ENCODE measurements at places on chromosomes 7 and 10.

GRCh38 chr10:128068398-128069285, 57.6 kb downstream of the MKI67 start:
- no peak for DNase-seq

GRCh38 chr7:134645935-134646334, 718 bp upstream of the BPGM start:
- no peak for DNase-seq

DNA sequence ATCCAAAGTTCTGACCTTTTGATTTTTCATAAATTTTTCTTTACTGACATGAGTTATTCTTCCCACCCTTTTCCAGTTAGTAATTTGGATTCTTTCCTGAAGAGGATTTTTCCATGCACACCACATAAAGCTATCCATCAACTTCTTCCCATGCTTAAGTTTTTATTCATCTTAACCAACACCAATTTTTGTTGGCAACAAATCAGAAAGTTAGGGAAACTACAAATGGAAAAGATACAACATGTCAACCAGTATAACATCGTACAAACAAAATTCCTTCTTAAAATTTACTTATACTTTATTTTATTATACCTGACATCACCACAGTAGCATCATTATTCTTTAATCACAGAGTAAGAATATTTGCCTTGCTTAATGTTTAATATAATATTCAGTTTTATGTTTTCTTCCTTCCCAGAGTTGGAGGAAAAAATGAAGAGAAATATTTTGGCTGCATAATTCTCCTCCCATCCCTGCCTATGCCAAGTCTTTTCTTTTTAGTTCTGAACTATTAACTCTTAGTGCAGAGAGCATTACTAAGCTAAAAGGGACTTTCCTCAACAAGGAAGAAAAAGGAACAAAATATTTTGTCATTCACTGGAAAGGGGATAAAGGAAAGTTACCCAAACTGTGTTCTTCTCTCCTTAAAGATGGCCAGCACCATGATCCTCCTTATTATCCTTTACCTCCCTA, 67.5 kb upstream of the MEOX2 start:
- DNase-seq, result no peak

GRCh38 chr10:22259280-22259679, 41.5 kb upstream of the EBLN1 start:
- no peak for DNase-seq

DNA sequence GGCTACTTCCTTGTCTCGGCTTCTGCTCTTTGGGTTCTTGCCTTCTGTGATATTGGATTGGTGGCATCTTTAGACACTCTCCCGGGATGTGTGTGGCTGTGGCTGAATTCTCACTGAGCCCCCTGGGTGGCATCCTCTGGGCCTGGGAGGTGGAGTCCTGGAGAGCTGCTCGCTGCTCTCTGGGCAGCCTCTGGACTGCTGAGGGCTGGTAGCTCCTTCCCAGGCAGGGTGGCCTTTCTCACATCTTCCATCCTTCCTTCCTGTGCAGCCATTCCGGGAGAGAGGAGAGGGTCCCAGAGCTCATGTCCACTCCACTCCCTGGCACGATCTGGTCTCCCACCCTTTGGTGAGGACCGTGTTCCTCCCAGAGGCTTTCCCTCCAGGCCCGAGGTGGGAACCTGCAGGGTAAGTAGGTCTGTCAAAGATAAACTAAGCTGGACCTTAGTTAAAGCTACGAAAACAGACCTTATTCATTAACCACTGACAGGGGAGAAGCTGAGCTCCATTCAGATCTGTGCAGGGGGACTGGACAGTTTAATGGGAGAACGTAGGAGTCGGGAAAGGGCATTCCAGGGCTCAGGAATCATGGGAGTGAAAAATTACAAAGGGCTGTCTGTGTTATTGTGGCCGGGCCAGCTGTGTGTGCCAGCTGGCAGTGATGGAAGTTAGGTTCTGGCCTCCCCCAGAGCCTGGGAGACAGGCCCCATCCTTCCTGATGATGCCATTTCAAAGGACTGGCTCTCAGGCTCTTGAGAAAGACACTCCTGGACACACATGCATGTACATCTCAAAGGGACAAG, 8.7 kb downstream of the ATP6V0E2 start:
- DNase-seq, result no peak

GRCh38 chr7:16098058-16098457, 323.3 kb downstream of the CRPPA start:
- DNase-seq, result no peak

GRCh38 chr7:31957090-31957720, 113.0 kb downstream of the PDE1C start:
- DNase-seq, result no peak

DNA sequence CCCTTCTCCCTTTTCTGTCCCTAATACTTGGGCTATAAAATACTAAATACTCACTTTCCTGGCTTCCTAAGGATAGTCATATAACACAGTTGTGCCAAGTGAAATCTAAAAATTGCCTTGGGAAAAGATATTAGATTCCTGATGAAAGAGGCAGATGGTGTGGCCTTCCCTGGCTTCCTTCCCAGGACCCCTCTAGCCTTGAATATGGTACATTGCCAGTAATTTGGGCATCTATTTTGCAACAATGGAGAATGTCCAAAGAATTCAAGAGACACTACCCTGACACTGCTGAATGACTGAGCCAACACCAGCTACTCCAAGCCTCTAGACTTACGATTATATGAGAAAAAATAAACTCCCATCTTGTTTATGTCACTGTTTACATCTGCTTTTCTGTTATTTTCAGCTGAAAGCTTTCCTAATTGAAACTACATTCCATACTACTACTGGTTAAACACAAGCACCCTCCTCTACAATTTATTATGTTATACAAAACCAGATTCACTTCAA, 17.9 kb downstream of the COPG2 start:
- no peak for DNase-seq

DNA sequence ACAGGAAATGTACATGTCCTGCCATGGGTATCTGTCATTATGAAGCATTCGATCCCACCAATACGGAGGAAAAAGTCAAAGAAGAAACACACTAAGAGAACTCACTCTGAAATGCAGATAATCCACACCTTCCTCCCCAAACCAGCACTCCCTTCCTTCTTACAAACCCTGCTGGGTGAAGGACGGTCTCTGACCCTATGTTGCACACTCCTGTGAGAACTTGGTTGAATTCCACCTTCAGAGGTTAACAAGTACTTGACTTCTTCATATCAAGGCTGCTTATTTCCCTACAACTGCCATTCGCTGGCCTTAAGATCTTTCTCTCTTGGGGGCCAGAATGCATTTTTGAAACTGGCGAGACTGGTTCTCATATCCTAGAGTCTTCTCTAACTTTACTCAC, 16.6 kb downstream of the YWHAG start:
- no peak for DNase-seq

GRCh38 chr7:158067931-158068482, 519.6 kb downstream of the PTPRN2 start:
- DNase-seq, result no peak

- no peak for DNase-seq
Observed at GRCh38 chr7:55100544-55101327, 81.9 kb downstream of the EGFR start.

DNA sequence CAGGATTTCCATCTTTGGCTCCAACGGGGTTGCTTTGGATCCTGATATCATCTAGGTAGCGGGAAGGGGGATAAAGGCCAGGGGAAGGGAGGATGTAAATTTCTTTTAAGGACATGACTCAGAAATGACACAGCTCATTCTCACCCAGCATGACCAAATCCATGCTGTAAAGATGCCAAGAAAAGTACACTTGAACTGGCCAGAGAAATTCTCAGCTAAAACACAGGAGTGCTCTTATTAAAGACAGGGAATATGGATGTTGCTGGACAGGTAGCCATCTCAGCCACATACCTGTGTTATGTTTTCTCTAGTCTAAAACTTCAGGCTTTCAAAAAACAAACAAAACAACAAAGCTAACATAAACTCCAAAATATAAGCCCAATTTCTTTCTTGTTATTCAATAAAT, 68.3 kb downstream of the NAMPT start:
- no peak for DNase-seq

- no peak for DNase-seq
Observed at GRCh38 chr10:108684431-108684830, 1238.9 kb downstream of the XPNPEP1 start.

- no peak for DNase-seq
Observed at GRCh38 chr7:106121189-106121810, 9.2 kb upstream of the SYPL1 start.

DNA sequence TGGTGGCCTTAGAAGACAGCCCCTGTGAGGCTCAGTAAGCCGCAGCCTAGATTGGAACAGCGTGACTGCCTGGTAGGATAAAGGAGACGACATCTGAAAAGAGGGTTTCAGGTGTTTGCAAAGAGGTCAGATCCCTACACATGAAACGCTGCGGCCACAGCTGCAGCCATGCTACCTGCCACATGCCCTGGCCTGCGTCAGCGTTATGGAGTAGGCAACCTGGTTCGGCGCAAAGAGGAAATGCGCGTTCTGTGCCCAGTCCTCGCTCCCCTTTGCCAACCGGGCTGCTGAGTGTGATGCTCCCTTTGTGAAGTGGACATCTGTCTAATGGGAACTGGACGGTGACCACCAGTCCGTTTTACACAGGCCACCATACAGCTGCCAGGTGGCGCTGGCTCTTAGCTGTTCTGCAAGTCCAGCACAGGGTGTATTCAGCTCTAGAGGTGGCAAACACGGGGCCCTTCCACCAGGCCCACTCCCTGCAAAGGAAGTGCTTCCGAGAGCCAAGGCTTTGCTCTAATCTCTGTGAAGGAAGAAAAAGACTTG, 160.3 kb downstream of the CELF2 start:
- DNase-seq, result no peak

- no peak for DNase-seq
Observed at GRCh38 chr7:14598978-14599377, 303.6 kb downstream of the DGKB start.

DNA sequence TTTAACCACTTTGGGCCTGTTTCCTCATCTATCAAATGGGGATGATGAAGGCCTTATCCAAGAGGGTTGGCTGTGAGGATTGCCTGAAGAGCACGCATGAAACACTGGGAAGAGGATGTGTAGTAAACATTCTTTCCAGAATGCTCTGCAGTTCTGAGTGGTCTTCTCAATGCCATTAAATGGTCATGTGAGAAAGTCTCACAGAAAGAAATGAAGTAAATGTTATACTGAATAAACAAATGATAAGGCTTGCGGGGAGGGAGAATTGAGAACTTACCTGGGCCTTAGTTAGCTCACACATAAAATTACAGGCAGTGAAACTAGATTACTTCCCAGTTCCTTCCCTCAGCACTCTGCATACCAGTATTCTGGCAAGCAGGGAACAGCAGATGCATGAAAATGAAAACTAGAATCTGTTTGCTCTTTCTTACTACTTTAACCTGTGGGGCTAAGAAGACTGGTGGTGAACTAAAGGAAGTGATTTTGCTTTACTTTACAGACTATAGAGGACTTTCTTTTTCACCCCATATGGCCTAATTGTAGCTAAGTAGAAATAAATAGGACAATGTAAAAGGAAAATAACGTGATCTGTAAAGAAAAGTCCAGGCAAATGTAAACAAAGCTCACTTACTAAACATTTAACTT, 135.3 kb upstream of the CCDC6 start:
- no peak for DNase-seq

DNA sequence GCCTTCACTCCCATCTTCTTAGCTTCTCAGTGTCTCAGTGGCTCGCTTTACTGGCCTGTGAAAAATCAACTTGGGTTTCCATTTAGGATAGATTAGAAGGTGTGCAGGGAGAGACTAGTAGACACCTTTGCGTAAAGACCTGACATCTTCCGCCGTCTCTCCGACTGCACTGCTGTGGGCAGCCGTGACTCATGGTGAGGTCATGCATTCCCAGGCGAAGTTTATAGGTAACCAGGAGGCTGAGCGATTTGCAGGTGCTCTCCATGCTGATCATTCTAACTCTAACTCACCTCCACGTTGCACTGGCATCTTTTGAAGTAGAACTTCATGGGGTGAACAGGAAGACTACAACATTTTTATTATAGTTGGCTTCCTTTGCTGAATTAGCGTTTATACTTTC, 68.0 kb upstream of the ZNF438 start:
- DNase-seq, result peak; percentile 42

DNA sequence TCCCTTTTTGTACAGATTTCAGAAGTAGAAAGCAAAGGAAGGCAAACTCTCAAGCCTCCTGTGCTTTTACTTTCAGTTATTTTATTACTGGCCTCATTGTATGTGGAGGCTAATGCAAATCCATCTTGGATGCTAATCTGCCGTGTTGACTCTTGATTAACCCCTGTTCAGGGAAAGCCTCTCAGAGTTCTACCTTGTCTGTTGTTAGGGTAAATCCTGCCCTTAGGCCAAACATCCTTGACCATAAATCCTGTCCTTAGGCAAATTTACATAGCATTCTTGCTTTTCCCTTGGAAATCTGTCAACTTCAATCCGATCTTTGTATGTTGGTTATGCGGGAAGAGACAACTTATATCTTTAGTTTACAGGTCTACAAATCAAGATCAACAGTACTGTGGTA, 709.9 kb upstream of the LRRTM3 start:
- DNase-seq, result no peak

- no peak for DNase-seq
Observed at GRCh38 chr10:19316204-19316870, 267.7 kb downstream of the MALRD1 start.

GRCh38 chr7:74020390-74020789, 7.6 kb upstream of the ELN start:
- no peak for DNase-seq

- DNase-seq, result no peak
Observed at GRCh38 chr7:87456247-87456646, 19.2 kb downstream of the ABCB4 start.

GRCh38 chr7:82017334-82017943, 247.6 kb upstream of the HGF start:
- DNase-seq, result no peak

- DNase-seq, result no peak
Observed at GRCh38 chr7:110894111-110894510, 196.8 kb upstream of the LRRN3 start.

DNA sequence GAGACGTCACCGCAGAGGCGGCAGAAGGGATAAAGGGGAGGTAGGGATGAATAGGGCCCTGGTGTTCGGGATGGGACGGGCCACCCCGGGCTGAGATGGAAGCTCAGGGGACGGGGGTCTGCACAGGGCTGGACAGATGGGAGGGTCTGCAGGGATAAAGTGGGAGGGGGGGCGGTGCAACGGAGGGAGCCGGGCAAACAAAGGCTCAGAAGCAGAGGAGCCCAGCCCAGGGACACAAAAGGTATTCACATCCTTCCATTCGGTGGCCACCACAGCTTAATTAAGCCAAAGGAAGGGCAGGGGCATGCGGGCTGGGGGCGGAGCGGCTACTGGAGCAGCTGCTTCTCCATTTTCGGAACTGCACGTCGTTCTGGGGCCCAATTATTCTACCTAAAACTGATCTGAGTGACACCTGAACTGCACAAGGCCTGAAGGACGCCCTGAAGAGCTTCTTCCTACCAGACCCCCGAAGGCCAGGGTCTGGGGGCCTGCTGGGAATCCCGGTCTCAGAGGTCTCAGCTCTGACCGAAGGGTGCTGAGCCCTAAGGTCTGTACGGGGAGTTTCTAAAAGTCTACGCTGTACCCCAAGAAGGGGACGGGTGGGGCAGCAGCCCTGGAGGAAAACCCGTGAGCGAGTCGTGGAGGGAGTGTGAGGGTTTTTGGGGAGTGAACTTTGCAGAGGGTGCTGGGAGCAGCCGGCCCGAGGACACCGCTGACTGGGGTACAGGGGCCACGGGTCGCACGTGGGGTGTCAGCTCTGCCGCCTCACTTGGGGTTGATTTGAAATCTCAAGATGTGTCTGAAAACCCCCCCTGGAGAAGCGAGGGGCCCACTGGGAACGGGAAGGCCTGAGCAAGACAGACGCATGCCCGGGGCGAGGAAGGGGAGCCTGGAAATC, 334.8 kb downstream of the DNAJB6 start:
- no peak for DNase-seq

All from activated T-cell treated with anti-CD3 and anti-CD28 coated beads for 48 hours (primary cell).